ENCODE measurements at places on chromosomes 3 and 15. TPM values are rescaled to one million over a fixed set of nuclear protein-coding genes. Genes with fewer than 3 reads are reported as not detected.

The TM4SF18 gene
- 3.5 TPM for total RNA-seq

The ULK3 gene
- 19.0 TPM for total RNA-seq

The CCDC191 gene
- total RNA-seq, result 2.8 TPM

The JMJD7 gene
- 12.5 TPM for total RNA-seq

The PLSCR2 gene
- 0.35 TPM for total RNA-seq

The C3orf20 gene
- 0.06 TPM for total RNA-seq

All from pancreas (tissue), 10 donors.